NCI-H2081 treated with DMSO at 0.1 percent for 48 hours (cell line): ENCODE measurements at places on chromosomes 2 and 18.

DNA sequence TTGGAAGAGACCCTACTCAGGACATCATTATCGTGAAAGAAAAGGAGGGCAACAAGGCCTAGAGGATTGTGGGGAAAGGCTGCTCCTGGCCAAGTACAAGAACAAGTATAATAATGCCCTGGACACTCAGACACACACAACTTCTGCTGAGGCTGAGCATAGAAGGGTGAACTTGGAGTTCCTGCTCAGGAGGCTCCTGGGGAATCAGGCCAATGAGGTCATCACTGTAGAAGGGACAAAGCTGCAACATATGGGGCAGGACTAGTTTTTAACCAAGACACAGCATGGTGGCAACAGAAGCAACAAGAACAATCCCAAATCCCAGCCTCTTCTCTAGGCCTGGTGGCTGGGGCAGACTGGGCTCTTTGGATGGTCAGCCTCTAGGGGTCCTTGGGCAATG, 102.6 kb downstream of the POLR1A start:
- DNase-seq, result no peak

GRCh38 chr2:133755480-133756300, 187.4 kb upstream of the NCKAP5 start:
- DNase-seq, result no peak

DNA sequence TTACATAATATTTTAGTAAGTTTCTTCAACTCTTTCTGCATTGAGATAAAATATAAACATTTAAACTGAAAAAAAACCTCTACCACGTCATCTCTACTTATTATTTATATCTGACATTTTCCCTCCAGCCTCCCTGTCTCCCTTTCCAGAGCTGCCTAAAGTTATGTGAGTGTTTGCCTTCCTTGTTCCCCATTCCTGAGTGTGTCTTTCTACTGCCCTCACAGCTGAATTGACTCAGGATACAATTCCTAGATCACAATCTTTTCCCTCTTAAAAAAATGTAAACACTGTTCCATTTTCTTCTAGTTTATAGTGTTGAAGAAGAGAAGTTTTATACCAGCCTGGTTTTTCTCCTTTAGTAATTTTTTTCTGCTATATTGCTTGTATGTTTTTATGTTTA, 5.3 kb downstream of the TRPM8 start:
- DNase-seq, result no peak

DNA sequence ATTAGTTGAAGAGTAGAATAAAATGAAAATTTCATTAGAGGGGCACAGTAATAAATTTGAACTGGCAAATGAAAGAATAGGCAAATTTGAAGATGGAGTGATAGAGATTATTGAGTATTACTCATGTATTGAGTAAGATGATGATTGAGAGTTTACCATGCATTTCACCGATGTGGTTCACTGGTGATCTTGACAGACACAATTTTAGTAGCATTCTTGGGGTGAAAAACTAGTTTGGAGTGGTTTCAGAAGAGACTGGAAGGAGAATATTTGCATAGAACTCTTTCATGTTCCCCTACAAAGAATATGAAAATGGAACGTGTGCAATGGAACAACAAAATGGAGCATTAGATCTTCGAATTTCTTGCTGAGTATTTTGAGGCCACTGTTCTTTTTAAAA, 121.4 kb downstream of the ASXL3 start:
- no peak for DNase-seq

DNA sequence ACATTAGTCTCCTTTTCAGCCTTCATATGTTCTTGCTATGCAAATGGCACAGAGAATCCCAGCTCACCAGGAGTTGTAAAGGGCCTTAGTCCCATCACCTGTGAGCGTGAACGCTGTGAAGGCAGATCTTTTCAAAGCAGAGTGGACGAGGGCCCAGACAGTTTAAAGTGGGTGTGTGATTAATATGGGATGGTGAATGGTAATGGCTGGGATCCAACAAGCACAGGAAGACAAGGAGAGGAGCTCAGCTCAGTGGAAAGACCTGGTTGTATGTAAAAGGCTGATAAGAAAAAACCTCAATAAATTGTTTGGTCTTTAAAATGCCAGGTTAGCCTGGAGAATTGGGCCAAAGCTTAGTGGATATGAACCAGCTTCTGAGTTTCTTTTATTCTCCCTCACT, 326.2 kb downstream of the NYAP2 start:
- DNase-seq, result no peak

GRCh38 chr2:237691029-237691907, 63.9 kb downstream of the LRRFIP1 start:
- no peak for DNase-seq

- no peak for DNase-seq
These were observed 210.1 kb downstream of the NDUFA10 start for GRCh38 chr2:239814861-239815601.

- DNase-seq, result no peak
These were observed 201.6 kb downstream of the ERBB4 start for GRCh38 chr2:212337036-212337435.

GRCh38 chr2:108942888-108943287, 46.1 kb downstream of the EDAR start:
- DNase-seq, result no peak

- DNase-seq, result no peak
These were observed 15.3 kb upstream of the UGT1A9 start for GRCh38 chr2:233656443-233656842.

DNA sequence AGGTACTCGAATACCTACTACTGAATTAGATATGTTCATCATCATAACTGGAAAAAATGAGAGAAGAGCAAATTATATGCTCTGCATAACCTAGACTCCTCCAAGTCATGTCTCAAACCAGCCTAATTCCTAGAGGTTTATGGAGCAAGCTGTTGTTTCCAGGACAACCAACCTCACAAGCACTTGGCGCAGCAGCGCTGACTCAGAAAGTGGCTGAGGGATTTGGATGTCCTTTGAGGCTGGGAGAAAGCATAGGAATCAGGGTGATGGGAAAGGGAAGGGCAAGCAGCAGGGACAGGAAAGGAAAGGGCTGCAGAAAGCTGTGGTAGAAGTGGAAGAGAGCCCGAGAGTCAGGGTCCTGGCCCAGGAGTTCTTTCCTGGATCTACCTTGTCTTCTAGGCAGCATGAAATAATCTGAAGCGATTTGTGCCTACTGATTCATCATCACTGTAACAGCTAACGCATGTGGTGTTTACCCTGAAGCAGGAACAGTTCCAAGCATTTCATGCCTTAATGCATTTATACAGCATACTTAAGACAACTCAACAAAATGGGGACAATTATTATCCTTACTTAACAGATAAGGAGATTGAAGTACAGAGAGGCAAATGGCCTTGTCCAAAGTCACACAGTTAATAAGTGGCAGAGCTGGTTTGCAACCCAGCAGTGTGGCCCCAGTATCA, 3.7 kb downstream of the PLEK start:
- no peak for DNase-seq

GRCh38 chr2:135454608-135455007, 76.4 kb downstream of the ZRANB3 start:
- no peak for DNase-seq

- no peak for DNase-seq
These were observed 136.2 kb downstream of the LCLAT1 start for GRCh38 chr2:30583204-30583749.

- DNase-seq, result no peak
These were observed 298.7 kb downstream of the RND3 start for GRCh38 chr2:150188800-150189199.

DNA sequence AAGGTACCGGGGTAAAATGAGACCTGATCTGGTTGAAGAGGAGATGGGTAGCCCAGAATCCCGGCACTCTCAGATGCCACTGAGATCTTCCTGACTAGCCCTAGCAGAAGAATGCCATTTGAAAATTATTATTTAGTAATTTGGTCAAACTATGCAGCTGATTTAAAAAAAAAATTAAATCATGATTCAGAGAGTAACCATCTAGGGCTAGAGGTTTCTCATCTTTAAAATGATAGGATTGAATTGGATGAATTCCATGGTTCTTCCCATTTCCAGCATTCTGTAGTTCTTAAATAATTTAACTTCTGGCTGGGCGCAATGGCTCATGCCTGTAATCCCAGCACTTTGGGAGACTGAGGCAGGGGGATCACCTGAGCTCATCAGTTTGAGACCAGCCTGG, 106.1 kb downstream of the MYO1B start:
- no peak for DNase-seq

DNA sequence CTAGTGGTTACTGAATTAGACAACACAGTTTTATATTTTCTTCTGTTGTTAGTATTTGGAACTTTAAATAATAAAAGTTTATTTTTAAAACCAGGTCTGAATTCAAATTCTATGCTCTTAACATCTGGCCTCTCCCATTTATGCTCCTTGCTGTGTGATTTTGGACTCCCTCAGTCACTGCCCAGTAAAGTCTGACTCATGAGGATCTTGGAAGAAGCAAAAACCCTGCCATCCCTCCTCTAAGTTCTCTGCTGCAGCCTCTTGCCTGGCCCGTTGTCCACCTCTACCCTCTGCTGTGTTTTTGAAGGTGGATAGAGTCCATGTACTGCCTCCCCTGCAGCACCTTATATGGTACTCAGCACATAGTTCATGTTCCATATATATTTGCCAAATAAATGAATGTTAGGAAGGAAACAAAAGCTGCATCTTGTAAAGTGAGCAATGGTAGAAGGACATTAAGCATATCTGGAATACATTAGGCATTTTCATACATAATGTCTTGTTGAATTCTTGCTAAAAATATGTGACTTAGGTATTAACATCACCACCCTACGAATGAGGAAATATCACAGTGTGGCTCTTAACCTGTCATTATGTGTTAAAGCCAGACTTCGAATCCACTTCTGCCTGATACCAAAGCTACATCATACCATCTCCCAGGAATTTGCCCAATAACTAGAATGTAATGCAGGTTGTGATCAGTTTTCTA, 62.1 kb downstream of the THNSL2 start:
- DNase-seq, result no peak

- DNase-seq, result no peak
These were observed 39.0 kb downstream of the RNF152 start for GRCh38 chr18:61853855-61854254.

GRCh38 chr2:183684686-183685085, 560.4 kb downstream of the NUP35 start:
- DNase-seq, result no peak
